ENCODE measurements at places on chromosomes 2 and 18. TPM values are rescaled to one million over a fixed set of nuclear protein-coding genes. Genes with fewer than 3 reads are reported as not detected.

DNA sequence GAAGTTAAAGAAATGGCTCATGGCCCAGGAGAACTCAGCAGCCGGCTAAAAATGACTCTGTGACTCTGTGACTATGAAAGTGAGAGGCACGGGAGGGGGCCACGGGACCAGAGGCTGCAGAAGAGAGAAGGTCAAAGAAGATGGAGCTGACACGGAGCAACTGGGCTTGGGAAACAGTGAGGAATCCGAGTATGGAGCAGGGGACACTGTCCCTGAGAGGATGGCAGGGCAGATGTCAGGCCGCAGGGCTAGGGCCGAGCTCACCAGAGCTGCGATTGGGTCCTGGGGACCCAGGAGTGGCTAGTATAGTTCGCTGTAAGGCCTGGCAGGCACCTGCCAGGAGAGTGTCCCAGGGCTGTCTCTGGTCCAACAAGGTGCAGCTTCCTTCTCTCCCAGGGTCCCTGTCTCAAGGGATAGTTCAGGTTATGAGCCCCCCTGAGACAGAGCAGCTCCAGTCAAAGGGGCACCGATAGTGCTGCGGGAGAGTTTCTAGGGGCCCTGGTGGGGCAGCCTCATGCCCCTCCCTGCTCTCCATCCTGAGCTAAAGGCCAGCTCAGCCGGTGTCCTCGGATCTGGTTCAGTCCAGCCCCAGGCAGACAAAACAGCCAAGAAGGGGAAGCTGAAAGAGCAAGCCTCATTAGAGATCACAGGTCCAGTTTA lies 42.7 kb downstream of the CIB4 start:
- DNase-seq = no peak

DNA sequence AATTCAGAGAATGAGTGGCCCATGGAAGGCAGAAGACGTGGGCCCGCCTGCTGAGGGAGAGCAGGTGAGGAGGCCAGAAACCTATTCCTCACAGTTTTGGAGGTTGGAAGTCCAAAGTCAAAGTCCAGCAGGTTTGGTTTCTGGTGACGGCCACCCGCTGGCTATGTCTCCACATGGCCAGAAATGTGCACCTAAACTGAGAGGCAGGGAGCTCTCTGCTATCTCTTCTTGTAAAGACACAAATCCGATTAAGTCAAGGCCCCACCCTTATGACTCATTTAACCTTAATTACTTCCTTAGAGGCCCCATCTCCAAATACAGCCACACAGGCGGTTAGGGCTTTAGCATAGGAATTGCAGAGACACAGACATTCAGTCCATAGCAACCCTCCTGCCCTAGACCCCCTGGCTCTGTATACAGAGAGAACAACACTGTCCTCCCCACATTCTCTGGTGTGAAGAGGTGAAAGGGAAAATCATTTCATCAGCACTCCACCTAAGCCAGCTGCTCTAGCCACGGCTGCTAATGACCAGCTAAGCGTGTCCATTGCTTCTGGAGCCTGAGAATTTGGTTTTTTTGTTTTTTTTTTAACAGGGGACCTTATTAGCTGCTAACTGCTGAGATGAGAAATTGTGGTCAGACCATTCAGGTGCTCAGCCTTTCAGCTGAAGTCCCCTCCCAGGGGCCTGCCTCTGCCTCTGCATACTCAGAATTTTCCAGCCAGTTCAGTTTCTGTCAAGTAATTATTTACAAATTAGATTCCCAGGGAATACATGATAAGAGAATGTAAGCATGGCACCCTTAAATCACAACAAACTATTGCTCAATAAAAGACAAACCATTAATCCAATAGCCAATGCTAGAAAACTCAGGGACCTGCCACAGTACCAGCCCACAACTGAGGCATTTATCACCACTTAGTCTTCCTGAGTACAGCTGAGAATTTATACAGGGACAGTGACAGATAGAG lies 368.7 kb upstream of the ID2 start:
- peak; percentile 85 for DNase-seq

The GAD1 gene
- not detected for polyA plus RNA-seq

The ACADL gene
- polyA plus RNA-seq = not detected

DNA sequence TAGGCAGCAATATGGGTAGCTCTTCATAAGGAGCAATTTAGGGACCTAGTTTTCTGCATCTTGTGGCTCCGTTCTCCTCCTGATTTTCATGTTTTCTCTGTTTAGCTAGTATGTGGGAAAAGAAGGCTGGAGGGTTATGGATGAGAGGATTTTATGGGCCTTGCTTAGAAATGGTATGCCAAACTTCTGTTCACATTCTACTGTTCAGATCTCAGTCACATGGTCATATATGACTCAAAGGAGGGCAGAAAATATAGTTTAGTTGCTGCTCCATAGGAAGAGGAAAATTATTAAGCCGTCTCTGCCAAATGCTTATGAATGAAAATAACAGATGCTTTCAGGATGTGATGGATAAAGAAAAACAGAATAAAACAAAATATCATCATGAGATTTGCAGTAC lies 361.8 kb upstream of the CWC22 start:
- DNase-seq = no peak

The SPDYA gene
- polyA plus RNA-seq = 0.06 TPM

DNA sequence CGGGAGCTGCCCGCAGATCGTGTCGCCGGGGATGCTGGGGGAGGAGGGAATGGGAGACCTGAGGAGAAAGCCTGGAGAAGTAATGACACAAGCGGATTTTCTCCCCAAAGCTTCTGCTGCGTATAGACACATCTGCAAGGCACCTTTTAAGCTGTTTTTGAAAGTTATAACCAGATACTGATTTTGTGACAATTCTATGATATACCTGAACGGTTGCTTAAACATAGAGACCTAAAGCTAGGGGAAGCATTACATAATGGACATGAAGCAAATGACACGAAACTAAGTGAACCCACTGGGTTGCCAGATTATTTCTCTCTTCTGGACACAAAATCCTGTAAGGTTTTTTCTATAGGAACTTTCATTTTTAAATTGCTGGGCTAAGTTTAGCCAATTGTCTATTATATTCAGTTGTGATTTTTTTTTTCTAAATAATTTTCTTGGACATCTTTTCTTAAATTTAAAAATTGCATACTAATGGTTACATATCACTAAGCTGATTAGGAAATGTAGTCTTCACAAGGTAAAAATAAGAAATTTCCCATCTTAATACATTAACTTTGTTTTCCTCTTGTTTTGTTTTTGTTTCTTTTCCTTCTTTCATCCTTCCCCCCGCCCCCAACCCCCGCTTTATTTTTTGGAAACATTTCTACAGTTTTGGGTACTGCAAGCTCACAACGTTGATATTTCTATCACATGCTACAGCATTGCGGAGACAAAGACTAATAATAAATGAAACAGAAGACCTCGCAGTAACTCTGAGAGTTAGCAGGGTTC lies 1.3 kb downstream of the OSBPL6 start:
- no peak for DNase-seq

GRCh38 chr2:177572236-177572671 lies 179.7 kb downstream of the AGPS start:
- DNase-seq = no peak

DNA sequence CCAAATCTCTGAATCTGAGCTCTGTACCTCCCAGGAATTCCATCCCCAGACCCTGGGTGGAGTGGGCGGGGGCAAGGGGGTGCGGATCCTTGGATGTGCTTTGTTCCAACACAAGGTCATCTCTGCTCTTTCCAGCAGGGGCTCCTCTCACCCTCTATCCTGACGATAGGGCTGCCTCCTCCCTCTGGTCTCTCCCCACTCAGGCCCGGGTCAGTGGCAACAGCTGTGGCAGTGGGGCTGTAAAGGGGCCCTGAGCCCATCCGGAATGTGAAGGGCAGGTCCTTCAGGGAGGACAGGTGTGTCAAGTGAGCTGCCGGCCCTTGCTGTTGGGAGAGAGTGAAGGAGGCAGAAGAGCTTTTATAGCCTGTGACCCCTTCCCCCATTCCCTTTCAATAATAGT lies 167.8 kb downstream of the CELF4 start:
- no peak for DNase-seq

GRCh38 chr2:68746408-68746807 lies 11.8 kb downstream of the ARHGAP25 start:
- DNase-seq = no peak

The IL36G gene
- not detected for polyA plus RNA-seq

DNA sequence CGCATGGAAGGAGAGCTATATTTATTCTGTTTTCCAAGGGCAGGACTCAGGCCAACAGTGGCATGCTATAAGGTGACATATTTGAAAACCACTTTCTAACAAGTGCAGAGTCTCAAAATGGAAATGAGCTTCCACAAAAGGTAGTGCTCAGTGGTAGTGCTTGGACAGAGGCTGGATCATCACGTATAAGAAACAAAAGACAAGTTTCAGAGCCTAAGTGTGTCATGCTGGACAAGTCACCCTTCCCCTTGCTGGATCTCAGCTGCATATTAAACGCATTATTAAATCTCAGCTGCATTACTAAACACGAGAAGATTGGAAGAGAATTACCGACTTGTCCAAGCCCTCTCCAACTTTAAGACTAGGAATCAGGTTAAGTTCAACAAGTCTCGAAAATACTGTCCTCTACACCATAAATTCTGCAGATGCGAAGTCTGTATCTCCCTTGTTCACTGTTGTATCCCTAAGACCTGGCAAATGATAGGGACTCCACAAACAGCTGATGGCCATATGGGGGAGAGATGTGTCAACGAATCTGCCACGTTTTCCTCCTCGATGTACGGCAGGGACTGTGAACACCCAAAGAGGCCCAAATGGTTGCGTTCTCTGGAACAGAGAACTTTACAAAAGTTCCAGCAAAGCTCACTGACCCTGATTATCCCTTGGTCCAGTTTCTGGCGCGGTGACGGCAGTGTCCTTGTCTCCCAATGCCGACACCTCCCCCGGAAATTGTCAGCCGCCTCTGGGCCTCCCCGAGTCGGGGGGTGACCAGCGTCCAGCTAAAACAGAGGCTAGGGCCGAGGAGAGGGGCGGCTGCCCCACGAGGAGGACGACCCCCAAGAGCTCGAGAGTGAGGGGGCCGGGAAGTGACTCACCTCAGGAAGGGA lies 611 bp downstream of the NOL10 start:
- peak; percentile 22 for DNase-seq

- DNase-seq = no peak
These were observed 117.8 kb upstream of the SMAD2 start for GRCh38 chr18:48048251-48048650.

GRCh38 chr18:45617284-45617683 lies 2.0 kb downstream of the SLC14A2 start:
- DNase-seq = peak; percentile 98

The HOXD8 gene
- polyA plus RNA-seq = 5.3 TPM

GRCh38 chr18:567122-567521 lies 13.1 kb upstream of the CETN1 start:
- DNase-seq = no peak

Measured in small intestine (tissue), 16 donors.